GM12865 (cell line): ENCODE measurements at places on chromosomes 7 and 10.

DNA sequence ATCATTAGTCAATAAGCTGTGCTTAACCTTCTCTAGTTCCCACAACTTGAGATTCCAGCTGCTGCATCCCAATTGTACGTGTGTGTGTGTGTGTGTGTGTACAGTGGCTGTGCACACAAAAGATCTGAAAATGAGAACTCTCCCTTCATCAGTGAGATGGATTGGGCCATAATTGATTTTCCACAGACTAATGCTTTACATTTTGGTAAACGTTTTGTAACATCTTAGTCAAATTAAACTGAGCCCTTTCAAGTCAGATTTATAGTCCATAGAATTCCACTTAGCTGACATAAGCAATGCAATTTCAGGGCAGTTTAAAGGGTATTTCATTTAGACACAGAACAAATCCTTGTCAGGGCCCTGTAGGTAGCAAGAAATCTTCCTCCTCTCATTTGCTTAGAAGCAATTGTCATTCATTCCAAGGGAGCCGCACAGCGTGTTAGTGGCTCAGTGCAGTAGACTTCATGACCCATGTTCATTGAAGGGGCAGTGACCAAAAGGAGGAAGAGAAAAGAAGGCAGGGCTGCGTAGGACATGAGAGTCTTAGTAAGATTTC, 1123.5 kb upstream of the AUTS2 start:
- no peak for DNase-seq

GRCh38 chr7:151840088-151840910, 36.6 kb downstream of the PRKAG2 start:
- no peak for DNase-seq

- DNase-seq: no peak
Measured at GRCh38 chr10:79982861-79983260, 34.0 kb upstream of the SFTPD start.

- peak; percentile 60 for DNase-seq
Measured at GRCh38 chr7:18520450-18521235, 25.1 kb downstream of the HDAC9 start.
